ENCODE measurements at places on chromosomes 6 and 20.
A peak's percentile ranks its signal among the peaks of the same experiment; 100 is the strongest.

DNA sequence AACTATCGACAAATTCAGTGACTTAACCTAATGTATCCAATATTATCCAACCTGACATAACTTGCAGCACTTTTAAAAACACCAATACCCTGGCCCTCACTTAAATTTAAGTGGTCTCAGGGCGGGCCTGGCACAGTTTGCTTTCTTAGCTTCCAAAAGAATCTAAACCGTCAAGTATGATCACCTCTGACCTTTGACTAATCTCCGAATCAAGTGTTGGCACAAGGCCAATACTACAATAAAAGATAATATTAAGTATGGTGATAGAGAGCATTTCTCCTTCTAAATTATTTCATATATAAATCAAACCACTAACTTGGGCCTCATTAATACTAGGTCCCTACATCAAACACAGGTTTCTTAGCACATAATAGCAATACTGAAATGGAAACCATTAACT, 153.0 kb downstream of the PTPRK start:
- DNase-seq, result no peak

DNA sequence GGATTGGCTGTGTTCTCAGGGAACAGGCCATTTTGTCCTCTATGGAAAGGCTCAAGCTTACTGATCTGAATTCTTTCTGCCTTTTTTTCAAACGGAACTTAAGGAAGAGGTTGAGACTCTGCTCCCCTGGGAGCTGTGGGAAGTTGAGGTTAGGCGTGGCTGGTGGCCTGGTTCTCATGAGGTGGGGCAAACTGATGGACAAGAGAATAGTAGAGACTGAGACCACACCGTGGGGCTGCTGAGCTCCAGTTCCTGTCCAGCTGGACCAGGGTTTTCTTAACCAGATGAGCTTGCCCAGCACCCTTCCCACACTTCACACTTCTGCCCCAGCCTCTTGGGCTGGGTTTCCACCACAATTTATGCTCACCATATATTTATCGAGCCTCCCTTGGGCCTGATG, 6.1 kb downstream of the AP5S1 start:
- DNase-seq, result no peak

GRCh38 chr6:167676000-167676665, 150.6 kb upstream of the AFDN start:
- no peak for DNase-seq

DNA sequence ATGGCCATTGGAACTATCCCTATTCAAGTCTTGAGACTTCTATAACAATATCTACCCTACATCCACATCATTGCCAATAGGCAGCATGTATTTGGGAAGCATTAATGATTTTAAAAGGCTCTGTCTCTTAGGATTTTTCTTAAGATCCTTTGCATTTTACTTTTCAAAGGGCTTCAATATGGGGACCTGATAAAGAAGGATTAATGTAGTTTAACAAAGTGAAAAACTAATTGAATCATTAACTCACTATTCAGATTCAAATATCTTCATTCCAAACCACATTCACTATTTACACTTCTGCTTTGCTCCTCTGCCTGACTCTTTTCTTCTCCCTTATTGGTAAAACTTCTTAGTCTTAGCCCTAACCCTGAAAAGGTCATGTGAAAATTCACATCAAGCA, 333.0 kb downstream of the EPHA7 start:
- no peak for DNase-seq

DNA sequence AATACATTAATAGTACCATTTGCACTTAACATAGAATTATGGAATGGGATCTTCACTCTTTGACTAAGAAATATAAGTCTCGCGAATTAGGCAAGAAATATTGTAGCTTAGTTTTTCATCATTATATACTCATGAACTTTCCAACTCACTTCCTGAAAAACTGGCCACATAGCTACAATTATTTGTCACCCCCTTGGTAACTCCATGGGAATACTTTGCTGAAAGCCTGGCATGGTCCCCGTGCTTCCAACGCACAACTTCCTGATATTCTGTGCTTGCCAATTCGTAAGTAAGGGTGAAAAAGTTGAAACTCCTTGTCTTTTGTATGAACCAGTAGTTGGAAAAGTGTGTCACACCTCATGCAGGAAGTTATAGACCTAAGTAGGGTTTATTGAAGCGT, 23.7 kb upstream of the HLA-DQA1 start:
- DNase-seq, result no peak

DNA sequence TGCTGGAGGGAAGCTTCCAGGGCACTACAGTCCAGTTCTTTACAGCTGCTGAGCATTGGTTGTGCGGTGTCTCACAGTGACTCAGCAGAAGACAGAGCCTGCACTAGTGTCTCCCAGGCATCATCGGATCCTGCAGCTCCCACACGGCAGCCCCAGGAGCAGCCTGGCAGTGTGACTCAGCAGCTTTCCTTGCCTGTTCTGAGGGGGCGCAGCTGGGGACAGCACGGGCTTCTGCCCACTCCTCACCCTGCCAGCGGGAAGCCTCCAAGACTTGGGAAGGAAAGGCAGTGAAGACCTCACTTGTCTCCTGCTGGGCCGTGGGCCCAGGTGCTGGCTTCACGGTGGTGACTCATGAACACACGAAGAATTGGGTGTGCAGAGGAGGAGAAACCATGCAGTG, 165.4 kb downstream of the SYNDIG1 start:
- no peak for DNase-seq

DNA sequence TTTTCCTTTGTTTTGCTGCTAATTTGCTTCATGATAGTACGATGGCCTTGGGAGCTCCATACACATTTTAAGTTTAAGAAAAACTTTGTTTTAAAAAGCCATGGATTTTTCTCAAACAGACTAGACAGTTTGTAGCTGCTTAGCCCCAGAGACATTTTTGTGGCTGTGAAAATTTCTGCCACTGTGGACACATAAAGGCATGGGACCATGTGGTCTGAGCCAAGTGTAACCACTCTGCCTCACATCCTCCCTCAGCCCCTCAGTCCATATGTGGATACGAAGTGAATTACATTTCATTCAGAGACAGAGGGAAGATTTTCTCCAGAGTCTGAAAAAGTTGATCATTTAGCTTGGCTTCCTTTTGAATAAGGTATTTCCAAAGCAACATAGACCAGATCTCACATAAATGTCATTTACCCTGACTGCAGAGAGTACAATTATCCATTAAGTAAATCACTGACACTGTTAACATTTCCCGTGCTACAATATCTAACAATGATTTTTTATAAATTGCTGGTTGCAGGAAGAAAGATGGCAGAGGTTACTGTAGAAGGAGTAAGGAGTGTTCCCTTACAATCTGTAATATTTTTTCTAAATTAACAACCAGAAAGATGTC, 87.4 kb downstream of the GJA1 start:
- DNase-seq, result peak; percentile 38

DNA sequence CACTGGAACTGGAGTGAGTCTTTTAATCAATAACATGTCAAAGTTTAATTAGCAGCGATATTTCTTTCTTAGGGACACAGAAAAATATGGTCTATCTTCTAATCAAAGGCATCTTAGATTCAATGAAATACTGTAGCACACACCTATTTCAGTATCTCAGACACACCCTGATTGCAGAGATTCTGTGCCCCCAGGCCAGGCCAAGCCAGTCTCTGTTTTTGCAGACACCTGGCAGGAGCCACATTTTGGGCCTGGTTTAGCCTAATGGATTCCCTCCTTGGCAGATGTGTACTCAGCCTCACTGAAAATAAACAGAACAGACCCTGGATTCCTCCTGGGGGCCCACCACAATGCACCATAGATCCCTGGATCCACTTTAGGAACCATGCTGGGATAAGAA, 74.8 kb downstream of the LRFN2 start:
- DNase-seq, result no peak

GRCh38 chr6:161295784-161296183, 21.9 kb upstream of the AGPAT4 start:
- no peak for DNase-seq

- peak; percentile 54 for DNase-seq
Measured at GRCh38 chr6:79868098-79868722, 79.1 kb downstream of the ELOVL4 start.

DNA sequence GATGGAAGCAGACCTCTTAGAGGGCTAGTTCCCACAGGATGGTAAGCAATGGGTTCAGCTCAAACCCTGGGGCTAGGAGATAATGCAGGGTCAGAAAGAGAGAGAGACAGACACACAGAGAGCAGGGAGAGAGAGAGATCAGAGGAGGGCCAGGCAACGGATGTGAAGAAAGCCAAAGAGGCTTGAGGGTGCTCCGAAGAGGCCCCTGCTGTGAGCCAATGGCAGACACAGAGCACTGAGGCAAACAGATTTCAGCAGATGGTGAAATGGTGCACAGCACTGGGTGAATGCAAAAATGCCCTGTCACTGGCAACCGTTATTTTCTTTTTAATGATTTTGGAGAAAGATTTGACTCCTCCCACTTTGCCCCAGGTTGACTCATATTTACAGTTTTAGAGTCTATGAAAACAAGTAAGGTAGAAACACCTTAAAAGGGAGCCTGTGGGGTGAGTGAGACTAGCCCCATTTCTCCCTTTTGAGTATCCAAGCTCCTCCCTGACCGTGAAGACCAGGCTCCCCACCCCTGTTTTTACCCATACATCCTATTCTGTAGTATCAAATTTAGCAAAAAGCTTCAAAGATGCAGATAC, 840 bp downstream of the DEFB132 start:
- DNase-seq, result no peak

DNA sequence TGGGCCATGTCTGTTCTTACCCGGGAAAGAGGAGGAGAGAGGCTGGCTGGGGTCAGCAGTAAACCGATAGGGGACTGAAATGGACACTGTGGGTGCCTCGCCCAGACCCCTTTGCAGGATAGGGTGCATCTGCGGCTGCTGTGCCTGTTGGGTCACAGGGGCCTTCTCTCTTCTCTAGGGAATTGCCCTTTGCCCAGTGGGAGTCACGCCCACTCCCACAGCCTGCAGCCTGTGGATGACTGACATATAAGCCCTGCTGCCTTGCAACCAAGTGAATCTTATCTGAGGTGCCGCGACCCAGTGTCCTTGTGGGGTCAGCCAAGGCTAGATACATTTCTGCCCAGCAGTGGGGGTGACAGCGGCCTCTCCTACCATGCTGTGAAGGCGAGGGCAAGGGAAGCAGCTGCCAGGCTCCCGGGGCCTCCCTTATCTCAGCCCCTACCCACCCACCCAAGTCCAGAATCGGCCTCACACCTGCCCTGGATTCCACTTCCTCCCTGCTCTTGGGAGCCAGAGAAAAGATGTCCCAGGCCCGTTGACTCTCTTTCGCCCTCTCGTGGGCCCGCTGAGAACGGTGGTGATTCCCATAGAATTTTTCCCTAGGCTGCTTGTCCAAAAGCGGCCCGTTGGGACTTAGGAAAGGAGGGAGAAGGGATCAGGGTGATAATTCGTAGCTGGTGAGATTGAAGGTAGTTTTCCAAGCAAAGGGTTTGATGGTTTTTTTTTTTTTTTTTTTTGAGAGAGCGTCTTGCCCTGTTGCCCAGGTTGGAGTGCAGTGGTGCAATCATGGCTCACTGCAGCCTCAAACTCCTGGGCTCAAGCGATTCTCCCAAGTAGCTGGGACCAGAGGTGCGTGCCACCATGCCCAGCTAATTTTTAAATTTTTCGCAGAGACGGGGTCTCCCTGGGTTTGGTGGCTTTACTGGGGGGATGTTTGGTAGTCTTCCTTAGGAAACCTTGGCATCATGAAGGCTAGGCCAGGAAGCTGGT, 76.4 kb upstream of the RNF24 start:
- DNase-seq, result peak; percentile 41

DNA sequence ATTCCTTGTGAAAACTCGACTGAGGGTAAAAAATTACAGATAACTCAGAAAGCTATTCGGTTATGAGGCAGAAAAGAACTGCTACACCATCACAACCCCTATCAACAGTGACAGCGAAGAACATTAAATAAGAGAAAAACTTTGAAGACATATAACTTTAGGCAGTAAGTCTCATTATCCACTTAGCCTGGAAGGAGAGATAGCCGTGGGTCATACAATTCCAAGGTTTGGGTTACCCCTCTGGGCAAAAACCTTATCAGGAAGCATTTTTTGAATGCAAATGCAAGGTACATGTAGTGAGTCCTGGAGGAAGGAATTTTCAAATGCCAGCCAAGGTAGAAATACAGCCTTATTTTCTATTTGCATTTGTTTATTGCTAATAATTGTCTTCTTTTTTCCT, 129.8 kb downstream of the FLRT3 start:
- no peak for DNase-seq

GRCh38 chr6:37088897-37089296, 81.1 kb upstream of the PIM1 start:
- no peak for DNase-seq

DNA sequence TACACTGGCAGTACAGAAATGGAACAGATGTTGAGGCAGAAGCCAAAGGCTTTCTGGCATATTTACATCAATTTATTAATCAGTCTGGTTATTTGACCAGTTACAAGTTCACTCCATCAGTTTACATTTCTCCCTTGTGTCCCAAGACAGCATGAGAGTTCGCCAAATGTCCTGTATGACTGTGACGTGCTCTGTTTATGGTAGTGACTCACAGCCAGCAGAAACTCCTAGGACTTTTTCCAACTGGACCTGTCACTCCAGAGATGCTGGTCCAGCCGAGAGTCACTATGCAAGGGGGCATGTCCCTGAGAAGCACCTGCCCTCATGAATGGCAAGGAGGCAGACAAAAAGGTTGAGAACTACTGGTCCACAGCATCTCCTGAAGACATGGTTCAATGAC, 160.0 kb downstream of the LRFN2 start:
- no peak for DNase-seq

- DNase-seq, result peak; percentile 91
Measured at GRCh38 chr6:126040826-126041225, 54.5 kb downstream of the TRMT11 start.

GRCh38 chr6:28335040-28335563, 846 bp downstream of the ZSCAN31 start:
- DNase-seq, result no peak

DNA sequence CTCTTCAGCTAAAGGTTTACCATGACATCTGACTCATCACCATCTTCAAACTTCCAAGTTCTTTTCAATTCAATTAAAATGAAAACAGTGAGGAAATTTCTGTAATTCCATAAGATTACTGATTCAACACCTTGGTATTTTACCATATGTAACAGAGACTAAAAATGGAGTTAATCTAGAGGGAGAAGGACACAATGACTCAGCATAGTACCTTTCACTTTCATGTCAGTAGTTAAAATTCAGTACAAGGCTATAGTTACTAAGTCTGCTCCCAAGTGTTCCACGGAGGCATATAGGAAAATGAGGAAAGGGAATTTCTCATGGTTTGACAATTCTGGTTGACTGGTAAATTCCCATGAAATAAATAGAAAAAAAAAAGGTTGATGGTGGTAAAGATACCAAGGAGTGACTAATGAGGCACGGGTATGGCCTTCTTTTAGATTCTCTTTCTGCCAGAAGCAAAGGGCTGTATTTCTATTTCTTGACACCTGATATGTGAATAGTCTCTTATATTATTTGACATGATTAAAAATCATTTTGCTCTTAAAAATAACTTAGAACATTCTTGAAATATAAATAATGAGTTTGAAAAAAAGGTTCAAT, 526.7 kb upstream of the ADGRB3 start:
- peak; percentile 67 for DNase-seq

DNA sequence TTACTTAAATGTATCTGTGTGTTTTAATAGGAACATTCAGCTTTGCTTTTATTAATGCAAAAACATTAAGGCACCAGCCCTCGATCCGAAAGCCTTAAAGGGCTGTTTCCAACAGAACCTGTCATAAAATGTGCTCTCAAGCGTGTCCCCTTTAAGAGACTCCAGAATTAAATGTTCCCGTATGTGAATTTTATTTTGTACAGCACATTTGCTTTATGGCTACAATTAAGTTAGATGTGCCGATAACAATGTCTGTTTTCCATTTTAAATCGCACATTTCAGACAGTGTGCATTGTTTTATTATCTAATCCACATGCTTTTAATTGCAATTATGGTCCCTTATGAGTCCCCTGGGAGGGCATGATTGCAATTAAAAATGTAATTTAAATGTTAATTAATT, 198.9 kb downstream of the TSHZ2 start:
- no peak for DNase-seq

Data from HCEC 1CT (cell line).